Left renal pelvis (tissue), 4 donors: ENCODE measurements at places on chromosomes 2 and 18.
A peak's percentile ranks its signal among the peaks of the same experiment; 100 is the strongest.

GRCh38 chr18:73683409-73684238 is 464.0 kb downstream of the FBXO15 start:
- DNase-seq, result no peak

GRCh38 chr18:5891184-5891853 is 4.0 kb downstream of the TMEM200C start:
- DNase-seq, result no peak

DNA sequence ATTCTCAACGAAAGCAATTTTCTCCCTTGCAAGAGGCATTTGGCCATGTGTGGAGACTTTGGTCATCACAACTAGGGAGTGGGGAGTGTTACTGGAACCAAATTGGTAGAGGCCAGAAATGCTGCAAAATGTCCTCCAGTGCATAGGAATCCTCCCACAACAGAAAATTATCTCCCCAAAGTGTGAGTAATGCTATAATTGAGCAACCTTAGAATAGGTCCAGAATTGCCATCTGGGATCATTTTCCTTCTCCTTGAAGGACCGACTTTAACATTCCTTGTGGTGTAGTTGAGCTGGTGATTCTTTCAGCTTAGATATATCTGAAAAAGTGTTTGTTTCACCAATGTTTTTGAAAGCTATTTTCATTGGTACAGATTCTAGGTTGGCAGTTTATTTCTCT is 111.2 kb upstream of the SMIM21 start:
- no peak for DNase-seq

DNA sequence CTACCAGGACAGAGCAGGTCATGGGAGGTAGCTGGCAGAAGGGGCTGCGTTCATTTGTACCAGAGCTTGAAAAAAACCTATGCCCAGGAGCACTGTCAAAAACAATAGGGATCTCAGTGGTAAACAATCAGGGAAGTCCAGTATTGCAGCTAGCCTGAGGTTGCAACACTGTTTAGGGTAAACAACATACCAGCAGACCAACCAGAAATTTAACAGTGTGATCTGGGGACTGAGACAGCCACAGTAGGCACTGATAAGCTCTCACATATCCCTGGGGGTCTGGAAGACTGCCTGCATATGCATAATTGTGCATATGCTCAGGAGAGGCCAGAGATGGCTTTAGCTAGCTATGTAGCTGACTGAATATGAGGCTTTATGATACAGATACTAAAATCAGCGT is 12.0 kb upstream of the ZCCHC2 start:
- no peak for DNase-seq

GRCh38 chr2:25313711-25314513 is 27.8 kb downstream of the DNMT3A start:
- no peak for DNase-seq

DNA sequence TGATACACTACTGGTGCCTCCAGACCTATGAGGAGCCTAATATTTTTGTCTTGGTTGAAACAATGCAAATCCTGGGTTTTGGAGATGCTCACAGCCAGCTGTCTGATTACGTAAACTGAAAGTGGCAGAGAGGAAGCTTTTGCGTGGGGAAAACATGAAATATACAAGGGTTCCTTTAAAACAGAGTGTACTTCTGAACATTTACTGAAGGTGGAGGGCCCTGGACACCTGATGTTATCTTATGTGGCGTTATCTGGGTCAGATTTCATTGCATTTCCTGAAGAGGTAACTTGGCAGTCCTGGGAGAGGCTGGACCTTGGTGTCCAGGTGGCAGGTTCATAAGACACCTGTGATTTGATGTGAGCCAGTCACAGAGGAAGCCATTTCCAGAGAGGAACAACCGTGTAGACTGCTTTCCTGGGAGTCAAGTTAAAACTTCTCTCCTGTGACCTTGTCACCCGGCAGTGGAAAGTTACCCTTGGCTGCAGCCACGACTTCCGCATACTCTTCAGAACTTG is 105.0 kb downstream of the NEDD4L start:
- DNase-seq, result no peak

DNA sequence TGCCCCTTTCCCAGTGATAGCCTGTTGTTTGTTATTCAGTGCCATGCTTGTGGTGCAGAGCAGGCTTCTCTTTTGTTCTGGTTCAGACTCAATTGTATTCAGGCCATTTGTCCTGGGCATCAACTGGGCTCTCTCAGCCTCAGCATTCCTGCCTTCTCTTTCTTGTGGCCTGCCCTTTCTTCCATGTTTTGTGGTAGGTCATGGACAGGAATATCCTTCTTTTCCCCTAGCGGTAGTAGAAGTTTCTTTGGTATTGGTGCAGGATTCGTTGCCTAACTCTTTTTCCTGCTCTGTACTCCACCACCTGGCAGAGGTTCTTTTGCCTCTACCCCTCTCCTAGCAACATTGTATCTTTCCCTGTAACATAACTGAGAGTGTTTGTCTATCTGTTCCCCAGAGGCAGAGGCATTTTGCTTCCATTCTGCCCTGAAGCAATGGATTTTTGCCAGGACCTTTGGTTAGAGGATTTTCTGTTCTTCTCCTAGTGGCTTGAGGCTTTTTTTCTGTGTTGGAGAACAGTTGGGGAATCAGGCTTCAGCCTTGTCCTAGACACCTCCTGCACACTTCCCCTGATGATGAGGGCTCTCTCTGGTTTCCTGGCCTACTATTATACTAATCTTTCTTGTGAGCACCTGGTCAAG is 68.5 kb downstream of the NCOA1 start:
- no peak for DNase-seq

- no peak for DNase-seq
Measured at GRCh38 chr2:146785101-146785500, 1059.7 kb upstream of the ACVR2A start.

- no peak for DNase-seq
Measured at GRCh38 chr18:40868110-40868858, 1086.8 kb upstream of the PIK3C3 start.

GRCh38 chr2:160440888-160441287 is 52.7 kb downstream of the RBMS1 start:
- DNase-seq, result no peak

DNA sequence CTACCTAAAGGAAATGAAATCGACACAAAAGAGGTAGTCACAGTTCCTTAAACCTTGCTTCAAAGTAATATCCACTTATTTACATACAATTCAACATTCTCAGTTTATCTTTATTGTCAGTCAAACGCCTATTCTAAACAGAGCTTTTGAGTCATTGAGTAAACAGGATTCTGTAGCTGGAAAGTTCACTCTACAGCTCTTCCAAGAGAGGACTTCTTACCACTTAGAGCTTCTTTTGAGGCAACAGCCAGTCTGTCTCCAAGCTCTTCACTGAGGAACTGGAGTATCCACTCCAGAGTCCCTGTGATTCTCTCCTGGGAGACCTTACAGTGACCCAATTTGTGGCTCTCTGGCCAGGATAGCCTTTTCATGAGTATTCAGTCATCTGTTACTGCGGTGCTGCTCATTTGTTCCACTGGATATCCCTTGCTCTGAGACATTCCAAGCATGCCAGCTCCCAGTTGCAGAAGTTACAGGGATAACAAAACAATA is 210.9 kb upstream of the OSR1 start:
- no peak for DNase-seq

GRCh38 chr2:177728399-177728765 is 335.8 kb downstream of the AGPS start:
- no peak for DNase-seq

- DNase-seq, result no peak
Measured at GRCh38 chr18:78507217-78507616, 472.4 kb upstream of the SALL3 start.

DNA sequence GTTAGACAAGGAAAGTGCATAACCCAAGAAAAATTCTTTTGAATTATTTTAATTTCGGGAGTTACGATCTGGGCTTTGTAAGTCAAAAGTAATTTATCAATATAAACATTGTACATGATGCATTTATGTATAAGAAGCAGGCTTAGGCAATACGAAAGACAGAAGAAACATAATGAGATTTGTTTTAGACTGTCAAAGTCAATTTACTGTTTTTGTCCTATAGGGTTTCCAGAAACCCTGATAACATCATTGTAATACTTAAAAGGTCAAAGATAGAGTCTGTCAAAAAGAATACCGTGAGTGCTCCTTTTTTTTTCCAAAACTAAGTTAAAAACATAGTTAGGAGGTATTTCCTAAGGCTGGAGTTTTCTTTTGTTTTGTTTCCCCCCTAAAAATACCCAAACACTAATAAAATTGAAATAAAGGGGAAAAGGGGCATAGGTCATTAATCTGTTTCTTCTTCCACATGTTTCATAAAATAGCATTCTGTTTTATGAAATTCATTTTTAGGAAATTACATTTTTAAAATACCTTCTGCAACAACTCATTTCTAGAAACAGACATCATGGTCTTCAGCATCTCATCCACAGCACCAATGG is 16.1 kb downstream of the C1D start:
- no peak for DNase-seq

GRCh38 chr2:202237787-202238233 is 587 bp downstream of the SUMO1 start:
- DNase-seq, result peak; percentile 34

DNA sequence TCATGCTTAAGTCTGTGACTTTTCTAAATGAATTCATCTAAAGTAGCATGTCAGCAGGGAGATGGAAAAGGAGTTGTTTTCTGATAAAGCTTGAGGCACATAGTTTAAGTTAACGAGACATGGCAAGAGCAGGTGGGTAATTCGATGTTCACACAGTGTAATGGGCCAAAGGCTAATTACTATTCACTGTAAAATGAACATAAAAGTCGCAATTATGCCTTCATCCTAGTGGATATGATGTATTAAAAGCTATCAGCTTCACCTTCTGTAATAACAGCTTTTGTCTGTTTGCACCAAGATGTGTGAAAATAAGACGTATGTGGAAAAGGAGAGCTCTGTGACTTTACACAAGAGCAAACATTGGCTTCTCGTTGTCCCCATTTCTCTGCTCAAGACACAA is 94.2 kb upstream of the CDH20 start:
- no peak for DNase-seq

GRCh38 chr2:10325278-10326145 is 22.8 kb downstream of the HPCAL1 start:
- DNase-seq, result no peak

DNA sequence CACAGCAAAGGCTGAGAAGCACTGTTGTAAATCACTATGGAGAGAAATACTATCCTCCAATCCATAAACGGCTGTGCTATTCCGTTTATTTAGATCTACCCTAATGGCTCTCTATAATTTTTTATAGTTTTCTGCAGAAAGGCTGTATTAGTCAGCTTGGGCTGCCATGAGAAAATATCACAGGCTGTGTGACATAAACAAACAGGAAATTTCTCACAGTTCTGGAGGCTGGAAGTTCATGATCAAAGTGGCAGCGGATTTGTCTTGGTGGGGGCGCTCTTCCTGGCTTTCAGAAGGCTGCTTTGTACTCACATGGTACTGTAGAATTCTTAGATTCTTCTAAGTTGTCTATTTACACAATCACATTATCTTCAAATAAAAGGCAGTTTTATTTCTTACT is 44.1 kb downstream of the C1D start:
- no peak for DNase-seq

DNA sequence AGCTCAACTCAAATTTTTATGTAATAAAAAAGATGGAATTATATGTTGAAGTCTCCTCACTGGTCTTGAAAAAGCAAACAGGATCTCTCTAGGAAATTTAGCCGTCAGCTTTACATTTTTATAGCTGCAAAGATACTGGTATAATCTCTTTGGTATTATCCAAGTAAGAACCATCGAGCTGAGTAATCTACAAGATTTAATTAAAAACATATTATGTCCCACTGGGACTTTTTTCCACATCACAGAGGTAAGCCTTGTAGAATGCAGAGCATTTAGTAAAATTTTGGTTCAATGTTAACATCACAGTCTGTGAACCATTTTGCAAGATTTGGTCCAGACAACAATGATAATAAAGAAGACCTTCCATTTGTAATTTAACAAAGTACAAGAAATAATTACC is 162.6 kb upstream of the SLC39A10 start:
- DNase-seq, result no peak

DNA sequence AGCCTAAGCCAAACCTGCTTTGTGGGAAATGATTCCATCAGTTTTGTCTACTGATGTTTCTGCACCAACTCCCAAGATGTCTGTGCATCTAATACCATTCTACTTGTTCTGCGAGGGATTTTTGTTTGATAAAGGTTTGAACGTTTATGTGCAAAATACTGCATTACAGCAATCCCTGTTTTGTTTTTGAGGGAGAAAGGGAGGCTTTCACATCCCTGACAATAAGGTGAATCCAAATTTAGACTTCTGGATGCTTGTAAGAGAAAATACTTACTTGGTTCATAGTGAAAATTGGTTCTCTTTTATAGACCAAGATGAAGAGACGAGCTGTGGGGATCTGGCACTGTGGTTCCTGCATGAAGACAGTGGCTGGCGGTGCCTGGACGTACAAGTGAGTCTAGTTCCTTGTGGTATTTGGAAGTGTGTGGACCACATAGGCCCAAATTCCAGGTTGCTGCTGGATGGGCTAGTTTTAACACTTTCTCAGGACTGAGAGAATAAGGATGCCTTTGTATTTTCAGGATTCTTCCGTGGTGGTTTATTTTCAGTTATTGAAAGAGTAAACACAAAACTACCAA is 1.1 kb downstream of the RPL37A start:
- no peak for DNase-seq

DNA sequence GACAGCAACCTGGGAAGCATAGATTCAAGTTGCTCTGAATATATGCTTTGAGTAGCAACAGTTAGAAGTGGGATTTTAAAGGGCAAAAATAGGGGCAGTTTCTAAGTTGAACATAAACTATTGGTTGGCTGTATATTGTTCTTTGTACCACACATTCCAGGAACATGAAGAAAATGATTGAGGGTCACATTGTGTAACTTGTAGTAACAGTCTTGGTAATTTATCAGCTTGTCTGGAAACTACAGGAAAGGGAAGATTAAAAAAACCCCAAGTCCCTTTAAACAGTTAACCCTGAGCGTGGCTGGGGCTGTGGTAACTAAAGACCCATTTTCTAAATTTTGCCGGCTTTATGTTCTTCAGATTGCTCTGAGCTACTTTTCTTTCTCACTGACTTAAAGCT is 7.4 kb downstream of the PLEKHB2 start:
- DNase-seq, result no peak

DNA sequence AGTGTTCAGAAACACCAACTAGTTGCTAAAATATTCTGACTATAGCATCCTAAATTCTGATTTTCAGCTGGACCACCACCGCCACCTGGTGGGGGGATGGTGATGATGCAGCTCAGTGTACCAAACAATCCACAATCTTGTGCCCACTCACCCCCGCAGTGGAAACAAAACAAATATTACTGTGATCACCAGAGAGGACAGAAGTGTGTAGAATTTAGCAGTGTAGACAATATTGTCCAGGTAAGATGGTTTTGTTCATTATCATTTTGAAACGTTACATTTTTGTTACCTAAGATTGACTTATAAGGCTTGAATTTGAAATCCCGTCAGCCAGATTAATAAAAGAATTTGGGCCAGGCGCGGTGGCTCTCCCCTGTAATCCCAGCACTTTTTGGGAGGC is 31.7 kb upstream of the UBXN4 start:
- peak; percentile 7 for DNase-seq
